ENCODE measurements at places on chromosomes 11 and 22.

- peaks cover 49% of the 10 kb centered on the region for H3K4me1 ChIP-seq
- no peaks in the 10 kb centered on the region for H3K27me3 ChIP-seq
- peak overlapping the region; percentile 100 for H3K27ac ChIP-seq
Measured at GRCh38 chr11:114058871-114059277, 637 bp upstream of the ZBTB16 start.

DNA sequence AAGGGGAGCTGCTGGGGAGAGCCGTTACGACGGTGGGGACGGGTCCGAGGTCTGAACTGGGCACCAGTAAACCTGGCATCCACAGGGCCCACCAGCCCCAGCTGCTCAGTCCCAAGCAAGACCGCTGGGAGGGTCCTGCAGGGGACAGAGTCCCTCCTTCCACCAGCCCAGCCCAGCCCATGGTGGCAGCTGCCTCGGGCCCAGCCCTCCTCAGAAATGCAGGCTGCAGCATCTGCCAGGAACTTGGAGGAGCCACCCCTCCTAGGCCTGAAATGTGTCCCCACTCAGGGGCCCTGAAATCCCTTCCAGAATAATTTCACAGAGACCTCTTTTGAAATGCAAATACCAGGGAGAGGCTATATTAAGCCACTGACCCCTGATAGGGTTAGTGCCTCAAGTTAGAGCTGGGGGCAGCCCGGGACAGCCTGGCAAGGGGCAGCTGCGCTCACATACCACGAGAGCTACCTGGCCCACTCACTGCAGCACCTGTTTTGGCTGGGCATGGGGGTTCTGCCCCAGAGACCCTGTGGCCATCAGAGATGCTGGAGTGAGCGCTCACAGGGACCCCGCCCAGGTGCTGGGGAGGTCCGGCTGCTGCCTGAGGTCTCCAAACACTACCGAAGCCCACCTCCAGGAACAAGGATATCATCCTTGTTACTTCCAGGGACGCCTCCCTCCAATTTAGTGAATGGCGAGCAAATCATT lies 53.1 kb downstream of the CELSR1 start:
- no peak overlapping the region for H3K4me3 ChIP-seq
- no peaks in the 10 kb centered on the region for H3K27me3 ChIP-seq
- H3K4me1 ChIP-seq: peaks cover 6% of the 10 kb centered on the region
- DNase-seq: no peak

GRCh38 chr22:45402466-45402985 lies 10.9 kb downstream of the SMC1B start:
- no peaks in the 10 kb centered on the region for H3K27me3 ChIP-seq
- no peak overlapping the region for H3K27ac ChIP-seq
- no peak overlapping the region for H3K4me3 ChIP-seq
- no peaks in the 10 kb centered on the region for H3K36me3 ChIP-seq
- no peak for DNase-seq

DNA sequence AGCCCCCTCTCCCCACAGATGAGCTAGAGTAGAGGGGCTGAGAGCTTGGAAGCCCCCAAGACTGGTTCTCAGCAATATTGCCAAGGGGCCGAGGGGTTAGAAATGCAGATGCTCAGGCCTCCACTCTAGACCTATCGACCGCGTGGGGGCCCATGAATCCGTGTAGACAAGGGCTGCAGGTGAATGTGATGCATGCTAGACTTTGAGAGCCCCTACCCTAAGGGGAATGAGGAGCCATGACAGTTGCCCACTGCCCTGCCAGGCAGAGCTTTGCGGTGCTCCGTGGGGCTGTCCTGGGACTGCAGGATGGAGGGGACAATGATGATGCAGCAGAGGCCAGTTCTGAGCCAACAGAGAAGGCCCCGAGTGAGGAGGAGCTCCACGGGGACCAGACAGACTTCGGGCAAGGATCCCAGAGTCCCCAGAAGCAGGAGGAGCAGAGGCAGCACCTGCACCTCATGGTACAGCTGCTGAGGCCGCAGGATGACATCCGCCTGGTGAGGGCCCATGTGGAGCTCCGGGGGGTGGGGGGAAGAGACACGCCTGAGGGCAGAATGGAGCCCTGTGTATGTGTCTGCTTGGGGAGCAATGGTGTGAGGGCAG lies 1.3 kb downstream of the SSH3 start:
- H3K4me3 ChIP-seq: peak overlapping the region; percentile 88
- no peaks in the 10 kb centered on the region for H3K27me3 ChIP-seq
- H3K27ac ChIP-seq: no peak overlapping the region
- peaks cover 14% of the 10 kb centered on the region for H3K36me3 ChIP-seq
- peaks cover 10% of the 10 kb centered on the region for H3K4me1 ChIP-seq

DNA sequence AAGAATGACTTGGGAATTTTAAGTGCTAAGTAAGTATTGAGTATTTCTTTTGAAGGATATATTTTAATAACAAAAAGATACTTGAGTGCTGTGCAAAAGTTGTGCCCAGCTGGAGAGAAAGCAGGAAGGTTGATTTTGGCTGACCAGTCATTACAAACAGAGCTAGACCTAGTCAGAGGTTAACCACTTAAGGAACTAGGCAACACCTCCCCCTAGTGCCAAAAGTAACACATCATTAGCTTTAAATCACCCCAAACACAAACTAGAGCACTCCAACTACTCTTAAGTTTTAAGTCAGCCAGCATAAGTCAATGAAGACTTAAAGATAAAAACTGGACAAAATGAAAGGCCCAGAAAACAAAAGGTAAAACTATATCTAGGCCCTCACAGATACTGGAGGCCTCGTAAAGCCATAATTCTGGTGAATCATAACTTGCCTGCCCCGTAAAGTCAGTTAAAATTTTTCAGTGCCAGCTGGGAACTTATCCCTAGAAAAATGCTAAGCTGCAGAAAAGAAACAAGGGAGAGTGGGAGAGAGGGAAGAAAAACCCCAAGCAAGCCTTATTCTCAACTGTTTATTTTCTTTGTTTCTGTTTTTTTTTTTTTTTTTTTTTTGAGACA lies 4.6 kb downstream of the TMEM9B start:
- peak overlapping the region; percentile 82 for H3K27ac ChIP-seq
- DNase-seq: peak; percentile 64
- peaks cover 27% of the 10 kb centered on the region for H3K4me1 ChIP-seq

- no peak for DNase-seq
- no peaks in the 10 kb centered on the region for H3K36me3 ChIP-seq
- no peak overlapping the region for H3K27ac ChIP-seq
Measured at GRCh38 chr22:45918459-45919370, 58.2 kb downstream of the WNT7B start.

Measured in thyroid gland (tissue), 4 donors.